RCC 7860 (cell line): ENCODE measurements at places on chromosomes 7 and 10.

- no peak for DNase-seq
Observed at GRCh38 chr7:101595766-101596537, 33.1 kb downstream of the MYL10 start.

- DNase-seq = no peak
Observed at GRCh38 chr10:131685576-131685975, 215.2 kb upstream of the PPP2R2D start.

- no peak for DNase-seq
Observed at GRCh38 chr10:58820861-58821751, 308.4 kb downstream of the BICC1 start.

DNA sequence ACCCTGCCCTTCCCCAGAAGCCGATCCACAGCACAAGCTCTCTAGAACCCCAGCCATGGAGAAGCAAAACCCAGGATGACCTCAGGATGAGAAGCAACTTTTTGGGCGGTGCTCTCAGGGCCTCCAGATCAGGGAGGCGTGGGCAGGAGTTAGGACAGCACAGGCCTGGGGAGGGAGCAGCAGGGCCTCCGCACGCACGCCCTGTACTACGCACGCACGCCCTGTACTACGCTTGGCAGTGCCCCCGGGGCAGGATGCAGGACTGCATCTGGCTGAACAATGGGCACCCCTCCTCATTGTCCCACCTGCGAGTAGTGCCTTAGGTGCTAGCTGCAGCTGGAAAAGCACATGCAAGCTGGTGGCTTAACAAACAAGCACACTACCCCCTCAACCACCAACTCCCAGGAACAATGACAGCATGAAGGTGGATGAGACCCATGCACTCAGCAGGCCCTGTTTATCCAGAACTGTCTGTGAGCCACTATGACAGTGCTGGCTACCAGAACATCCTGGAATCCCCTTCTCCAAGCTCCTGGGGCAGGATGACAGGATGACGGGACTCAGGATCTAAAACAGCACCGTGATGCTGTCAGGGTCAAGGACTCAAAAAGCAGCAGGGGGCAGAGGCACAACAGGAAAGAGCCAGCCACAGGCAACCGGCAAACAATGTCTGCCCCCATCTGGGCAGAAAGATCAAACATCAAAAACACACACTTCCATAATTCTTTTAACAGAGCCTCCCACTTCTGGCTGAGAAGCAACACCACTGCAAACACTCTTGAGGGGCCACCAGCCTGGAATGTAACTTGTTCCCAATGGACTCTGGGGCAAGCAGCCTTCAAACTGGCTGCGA is 11.8 kb downstream of the PODXL start:
- peak; percentile 52 for DNase-seq

DNA sequence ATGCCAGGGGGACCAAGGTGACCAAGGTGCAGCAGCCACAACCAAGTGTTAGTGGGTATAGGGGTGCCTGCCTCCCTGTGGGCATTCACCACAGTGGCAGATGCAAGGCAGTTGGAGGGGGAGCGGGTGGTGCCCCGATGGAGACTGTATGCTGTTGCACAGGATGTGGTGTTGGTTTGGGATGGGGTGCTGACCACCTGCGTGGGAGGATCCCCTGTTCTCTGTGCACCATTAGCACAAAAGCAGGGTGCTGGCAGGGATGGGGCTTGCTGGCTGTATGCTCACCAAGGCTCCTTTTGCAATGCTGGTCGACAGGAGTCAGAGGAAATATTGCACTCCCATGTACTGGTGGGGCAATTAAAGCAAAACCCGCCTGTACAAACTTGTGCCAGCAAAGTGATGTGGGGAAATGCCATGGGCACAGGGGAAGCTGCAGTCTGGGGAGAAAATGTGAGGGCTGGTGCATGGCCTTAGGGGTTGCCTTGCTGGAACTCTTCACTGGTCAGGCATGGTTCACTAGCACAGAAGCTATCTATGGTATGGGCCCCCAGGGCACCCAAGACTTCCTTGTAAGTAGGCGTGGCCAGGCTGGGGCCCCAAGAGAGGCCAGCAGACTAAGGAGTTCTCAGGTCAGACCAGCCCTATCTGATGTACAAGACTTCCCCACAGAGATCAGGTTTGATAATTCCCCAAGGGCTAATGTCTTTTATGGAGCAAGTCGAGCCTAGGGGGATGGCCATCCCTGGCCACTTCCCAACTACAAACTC is 51.9 kb upstream of the GNAT3 start:
- DNase-seq = no peak

- DNase-seq = no peak
Observed at GRCh38 chr7:7596176-7596575, 29.5 kb downstream of the MIOS start.

- no peak for DNase-seq
Observed at GRCh38 chr7:117774943-117775342, 98.3 kb downstream of the CTTNBP2 start.

DNA sequence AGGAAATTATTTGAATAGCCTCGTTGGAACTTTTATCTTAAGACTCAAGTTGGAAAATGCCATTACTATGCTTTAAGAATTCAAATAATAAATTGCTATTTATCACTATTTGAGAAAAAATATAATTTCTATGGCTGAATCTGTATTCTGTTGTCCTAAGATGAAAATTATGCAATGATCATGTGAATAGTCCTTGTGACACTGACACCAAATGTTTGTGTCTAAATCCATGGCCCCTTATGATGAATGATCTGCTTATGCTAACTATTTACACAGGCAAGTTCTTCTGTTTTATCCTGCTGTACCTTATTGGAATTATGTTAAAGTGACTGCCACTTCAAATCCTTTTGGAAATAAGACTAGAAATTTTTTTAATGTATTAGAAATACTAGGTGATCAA is 208.7 kb downstream of the DOCK4 start:
- DNase-seq = no peak

DNA sequence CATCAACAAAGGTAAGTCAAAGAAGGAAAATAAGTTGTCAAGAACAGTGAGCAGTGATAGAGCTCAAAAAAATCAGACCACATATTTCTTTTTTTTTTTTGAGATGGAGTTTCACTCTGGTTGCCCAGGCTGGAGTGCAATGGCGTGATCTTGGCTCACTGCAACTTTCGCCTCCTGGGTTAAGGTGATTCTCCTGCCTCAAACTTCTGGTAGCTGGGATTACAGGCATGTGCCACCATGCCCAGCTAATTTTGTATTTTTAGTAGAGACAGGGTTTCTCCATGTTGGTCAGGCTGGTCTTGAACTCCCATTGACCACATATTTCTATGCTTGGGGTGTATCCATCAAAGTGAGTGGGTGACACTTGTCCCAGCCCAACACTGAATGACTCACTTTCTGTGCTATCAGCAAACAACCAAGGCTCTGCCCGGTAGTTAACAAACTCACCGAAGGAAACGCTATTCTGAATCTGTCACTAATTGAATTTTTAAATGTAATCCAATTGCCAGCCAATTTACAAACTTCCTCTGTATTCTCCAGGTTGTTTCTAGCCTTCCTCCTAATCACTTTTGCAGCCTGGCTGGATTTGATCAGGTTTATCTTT is 19.6 kb upstream of the SMNDC1 start:
- DNase-seq = peak; percentile 55

- no peak for DNase-seq
Observed at GRCh38 chr10:128873411-128874054, 593.5 kb upstream of the MGMT start.
